ENCODE measurements at places on chromosomes 3 and 15.
A peak's percentile ranks its signal among the peaks of the same experiment; 100 is the strongest.

GRCh38 chr3:56762718-56763117 lies 39.0 kb downstream of the ARHGEF3 start:
- no peak for DNase-seq

DNA sequence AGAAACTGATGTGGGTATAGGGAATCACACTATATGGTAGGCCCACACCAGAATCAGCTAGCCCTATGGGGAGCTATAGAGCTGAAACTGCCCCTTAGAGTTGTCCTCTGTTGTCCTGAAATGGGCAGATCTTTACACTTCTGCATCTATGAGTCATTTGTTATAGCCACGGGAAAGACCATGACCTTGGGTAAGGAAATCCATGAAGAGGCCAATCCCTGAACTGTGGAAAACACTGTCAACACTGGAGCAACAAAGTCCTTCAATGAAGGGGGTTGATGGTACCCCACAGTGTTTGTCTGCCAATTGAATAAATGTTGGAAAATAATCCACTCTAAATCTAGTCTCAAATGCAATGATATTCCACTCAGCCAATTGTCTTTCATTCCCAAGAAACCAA lies 5.2 kb upstream of the CD200R1 start:
- DNase-seq = no peak

- DNase-seq = peak; percentile 21
Observed at GRCh38 chr15:74725845-74726773, 781 bp upstream of the CYP1A1 start.

DNA sequence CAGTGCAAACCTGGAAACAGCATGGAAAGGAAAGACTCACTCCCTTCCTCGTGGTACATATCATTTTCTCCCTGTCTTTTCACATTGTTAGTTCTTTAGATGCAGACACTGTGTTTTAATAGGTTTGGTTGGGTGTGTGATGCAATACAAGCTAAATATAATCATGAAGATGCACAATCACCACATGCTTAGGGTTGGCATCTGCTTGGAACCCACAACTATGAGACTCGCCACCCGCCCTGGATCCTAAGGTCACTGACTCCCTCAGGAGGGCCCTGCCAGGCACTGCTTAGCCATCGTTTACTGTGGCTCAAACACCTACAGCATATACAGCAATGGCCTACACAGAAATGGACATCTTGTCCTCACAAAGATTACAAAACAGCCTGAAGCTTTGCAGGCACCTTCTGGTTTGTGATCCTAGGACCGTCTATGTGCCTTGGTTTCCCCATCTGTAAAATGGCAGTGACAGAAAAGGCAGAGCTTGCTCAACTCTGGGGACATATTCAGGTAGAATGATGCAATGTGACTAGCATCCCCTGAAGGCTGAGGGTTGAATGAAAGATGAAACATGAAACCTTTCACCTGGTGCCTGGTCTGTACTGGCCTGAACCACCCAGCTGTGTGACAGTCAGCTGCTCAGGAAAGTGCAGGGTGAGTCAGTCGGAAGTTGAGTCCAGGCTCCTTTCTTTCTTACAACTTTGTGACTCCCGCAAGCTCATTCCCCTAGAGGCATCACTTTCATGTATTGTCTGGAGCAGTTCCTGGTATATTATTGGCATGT lies 123.6 kb upstream of the PFN2 start:
- DNase-seq = no peak

DNA sequence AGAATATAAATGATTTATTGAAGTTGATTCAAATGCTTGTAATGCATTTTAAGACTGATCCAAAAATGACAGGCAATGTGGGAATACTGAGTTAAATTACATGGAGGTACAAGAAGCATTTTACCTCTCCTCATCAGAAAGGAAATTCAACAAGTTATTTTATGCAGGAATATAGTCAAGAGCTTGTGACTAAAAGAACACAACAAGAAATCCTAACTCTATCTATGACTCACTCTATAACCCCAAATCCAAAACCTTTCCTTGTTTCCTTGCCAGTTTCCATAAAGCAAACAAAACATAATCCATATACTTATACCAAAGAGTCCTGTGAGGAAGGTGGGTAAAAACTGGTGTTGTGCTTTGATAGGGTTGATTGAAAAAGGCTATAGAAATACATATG lies 30.8 kb downstream of the SIN3A start:
- DNase-seq = no peak

All from anterior cingulate cortex (tissue), 58 donors.